ENCODE measurements at places on chromosomes 3 and 15.

- DNase-seq: peak; percentile 63
Observed at GRCh38 chr3:113234688-113235260, 23.4 kb downstream of the BOC start.

DNA sequence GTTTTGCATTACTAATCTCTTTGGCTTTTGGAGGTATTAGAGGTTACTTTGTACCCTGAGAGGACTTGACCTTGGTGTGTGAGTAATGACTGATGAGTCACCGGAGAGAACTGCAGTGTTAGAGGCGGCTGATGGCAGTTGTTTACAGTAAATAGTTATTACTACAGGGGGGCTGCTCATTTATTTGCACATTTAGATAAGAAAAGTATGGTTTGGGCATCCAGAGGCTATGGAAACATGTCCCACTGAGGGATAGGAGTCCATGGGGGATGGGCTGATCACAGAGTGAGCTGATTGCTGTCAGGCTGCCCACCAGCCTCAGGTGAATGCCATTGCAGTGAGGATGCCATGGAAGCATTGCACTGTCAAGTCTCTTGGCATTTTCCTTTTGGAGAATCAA, 17.3 kb upstream of the STAC start:
- DNase-seq: no peak

GRCh38 chr3:134627831-134628230, 23.0 kb downstream of the KY start:
- no peak for DNase-seq

DNA sequence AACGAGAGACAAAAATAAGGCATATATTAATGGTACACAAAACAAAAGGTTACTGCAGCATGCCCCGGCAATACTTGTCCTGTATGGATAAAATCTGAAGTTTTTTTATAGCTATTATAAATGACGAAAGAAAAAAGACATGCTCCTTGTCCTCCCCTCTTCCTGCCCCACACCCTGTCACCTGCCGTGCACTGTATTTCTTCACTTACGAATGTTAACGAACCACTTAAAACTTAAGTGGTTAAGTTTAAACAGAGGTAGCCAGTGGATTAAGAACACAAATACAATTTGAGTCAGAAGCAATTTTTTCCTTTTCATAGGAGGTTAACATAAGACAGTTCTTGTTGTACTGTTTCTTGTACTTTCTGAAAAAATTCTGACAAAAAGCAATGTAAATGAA, 799.1 kb upstream of the NECTIN3 start:
- DNase-seq: no peak

- DNase-seq: no peak
Observed at GRCh38 chr3:68878962-68879361, 53.4 kb downstream of the TAFA4 start.

- DNase-seq: no peak
Observed at GRCh38 chr15:62853114-62853840, 189.3 kb upstream of the TPM1 start.

DNA sequence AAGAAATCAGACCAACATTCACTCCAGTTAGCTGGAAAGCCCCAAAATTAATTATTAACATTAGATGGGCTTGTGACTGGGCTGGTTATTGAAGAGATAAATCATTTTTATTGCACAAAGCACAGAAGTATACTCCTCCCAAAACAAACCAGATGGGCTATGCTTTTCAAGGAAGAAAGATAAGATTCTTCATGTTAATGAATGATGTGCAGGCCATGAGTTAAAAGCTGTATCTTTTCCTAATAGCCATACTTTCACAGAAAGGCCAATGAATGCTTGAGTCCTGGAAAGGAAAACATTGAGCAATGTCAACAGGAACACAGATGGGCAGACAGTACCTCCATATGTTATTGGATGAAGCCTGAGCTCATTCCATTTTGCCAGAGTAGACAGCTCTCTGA, 55.4 kb downstream of the OCA2 start:
- DNase-seq: peak; percentile 85

DNA sequence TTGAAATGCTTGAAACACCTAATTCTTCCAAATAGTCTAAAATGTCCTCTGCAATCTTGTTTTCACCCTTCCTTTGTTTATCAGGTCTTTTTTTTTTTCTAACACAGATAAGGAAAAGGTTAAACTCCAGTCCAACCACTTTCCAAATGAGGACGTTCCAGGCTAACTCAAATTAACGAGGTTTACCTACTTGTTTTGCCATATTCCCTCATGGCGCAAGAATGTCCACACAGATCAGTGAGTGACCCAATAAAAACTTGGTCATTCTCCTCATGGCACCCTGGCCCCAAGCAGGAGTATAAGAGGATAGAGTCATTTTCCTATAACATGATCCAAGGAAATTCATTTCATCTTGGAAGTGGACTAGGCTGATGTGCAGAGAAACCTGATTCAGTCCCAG, 6.6 kb upstream of the LIPC start:
- no peak for DNase-seq

- DNase-seq: no peak
Observed at GRCh38 chr3:40047406-40047805, 238.0 kb downstream of the MYRIP start.

DNA sequence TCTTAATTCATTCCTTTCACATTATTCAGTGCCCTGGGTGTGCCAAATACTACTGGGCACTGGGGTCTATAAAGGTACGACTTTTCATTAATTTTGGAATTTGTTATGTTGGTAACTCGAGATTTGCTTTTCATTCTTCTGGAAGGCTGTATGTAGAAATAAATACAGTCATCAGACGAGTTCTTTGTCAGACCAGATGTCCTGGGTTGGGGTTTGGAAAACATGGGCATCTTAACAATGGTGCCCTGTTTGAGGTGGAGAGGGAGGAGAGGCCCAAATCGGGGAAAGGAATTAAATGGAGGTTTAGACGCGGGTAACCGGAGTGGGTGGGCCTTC, 662 bp upstream of the GLCE start:
- no peak for DNase-seq

DNA sequence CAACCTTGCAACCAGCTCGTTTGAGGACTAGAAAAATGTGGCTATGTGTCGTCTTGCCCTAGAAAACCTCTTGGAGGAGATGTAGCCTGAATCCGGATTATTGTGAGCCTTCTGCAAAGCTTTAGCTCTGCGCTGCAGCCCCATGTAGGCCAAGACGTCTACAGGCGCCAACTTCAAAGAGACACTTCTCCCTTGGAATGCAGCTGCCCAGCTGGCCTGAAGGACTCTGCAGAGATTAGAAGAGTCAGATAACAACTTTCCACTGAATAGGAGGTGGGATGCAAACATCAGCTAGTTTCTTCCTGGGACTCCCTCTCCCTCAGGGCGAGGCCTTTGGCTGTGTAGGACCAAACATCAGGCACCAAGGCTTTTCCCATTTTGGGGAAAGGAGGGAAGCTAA, 356.5 kb upstream of the IL12A start:
- DNase-seq: no peak
